ENCODE measurements at places on chromosomes 16 and 17. TPM values are rescaled to one million over a fixed set of nuclear protein-coding genes. Genes with fewer than 3 reads are reported as not detected.
A peak's percentile ranks its signal among the peaks of the same experiment; 100 is the strongest.

The ACSM2B gene
- not detected for total RNA-seq

The TEX19 gene
- not detected for total RNA-seq

The DHX38 gene
- total RNA-seq: 86.4 TPM

The CX3CL1 gene
- under 0.01 TPM for total RNA-seq

The ABCC11 gene
- under 0.01 TPM for total RNA-seq

The ITGAD gene
- not detected for total RNA-seq

The ARSG gene
- total RNA-seq: 1.1 TPM

The C1QTNF1 gene
- 0.54 TPM for total RNA-seq

The COL1A1 gene
- 0.54 TPM for total RNA-seq

The KCNH4 gene
- total RNA-seq: 0.27 TPM

The KIF18B gene
- total RNA-seq: 0.81 TPM

GRCh38 chr16:88911136-88911945 lies 44.9 kb upstream of the PABPN1L start:
- peak; percentile 31 for DNase-seq

DNA sequence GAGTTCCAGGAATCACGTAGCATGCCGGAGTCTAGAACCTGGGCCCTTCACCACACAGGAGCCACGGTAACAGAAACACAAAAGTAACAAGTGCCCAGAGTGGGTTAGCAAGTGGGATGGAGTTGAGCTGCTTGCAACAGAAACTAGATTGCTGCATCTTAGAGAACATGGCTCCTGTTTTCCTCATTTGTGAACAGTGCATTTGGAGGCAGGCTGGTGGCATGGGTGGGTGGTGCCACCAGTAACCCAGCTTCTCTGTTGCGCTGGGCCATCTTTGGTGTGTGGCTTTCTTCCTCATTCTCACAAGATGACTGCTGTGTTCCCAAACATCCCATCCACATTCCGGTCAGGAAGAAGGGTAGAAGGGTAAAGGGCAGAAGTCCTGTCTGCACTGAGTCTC lies 95.5 kb downstream of the KATNIP start:
- DNase-seq: no peak

DNA sequence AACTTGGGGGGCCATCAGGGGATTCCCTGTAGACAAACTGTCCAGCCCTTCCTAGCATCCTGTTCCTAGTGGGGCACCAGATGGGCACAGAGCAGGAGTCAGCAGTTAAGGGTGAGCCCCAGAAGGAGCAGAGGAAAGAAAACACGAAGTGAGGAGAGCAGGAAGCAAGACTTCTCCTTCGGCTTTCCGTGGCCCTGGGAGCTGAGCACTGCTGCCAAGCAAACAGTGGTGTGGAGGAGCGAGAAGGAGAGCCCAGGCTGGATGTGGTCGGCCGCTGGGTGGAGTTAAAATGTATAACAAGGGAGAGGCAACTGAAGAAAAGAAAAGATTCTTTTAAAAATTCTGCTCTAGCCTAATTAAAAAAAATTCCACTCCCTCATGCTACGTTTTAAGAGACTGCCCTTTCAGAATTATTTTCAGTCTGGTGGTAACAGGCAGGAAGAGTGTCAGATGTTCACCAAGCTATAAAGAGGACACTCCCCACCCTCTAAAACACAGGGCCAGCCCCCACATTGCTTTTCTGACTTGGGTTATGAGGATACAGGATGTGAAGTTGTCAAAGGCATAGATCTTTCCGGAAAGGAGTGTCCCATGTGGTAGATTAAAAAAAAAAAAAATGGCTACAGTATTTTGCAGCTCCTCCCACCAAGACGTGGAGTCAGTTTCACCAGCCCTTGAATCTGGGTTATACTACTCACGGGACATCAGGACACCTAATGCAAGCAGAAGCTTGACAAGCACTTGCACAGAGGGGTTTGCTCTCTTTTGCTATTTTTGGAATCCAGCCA lies 74.9 kb upstream of the ZFHX3 start:
- peak; percentile 81 for DNase-seq

- no peak for DNase-seq
Measured at GRCh38 chr17:40541060-40541872, 24.0 kb downstream of the CCR7 start.

DNA sequence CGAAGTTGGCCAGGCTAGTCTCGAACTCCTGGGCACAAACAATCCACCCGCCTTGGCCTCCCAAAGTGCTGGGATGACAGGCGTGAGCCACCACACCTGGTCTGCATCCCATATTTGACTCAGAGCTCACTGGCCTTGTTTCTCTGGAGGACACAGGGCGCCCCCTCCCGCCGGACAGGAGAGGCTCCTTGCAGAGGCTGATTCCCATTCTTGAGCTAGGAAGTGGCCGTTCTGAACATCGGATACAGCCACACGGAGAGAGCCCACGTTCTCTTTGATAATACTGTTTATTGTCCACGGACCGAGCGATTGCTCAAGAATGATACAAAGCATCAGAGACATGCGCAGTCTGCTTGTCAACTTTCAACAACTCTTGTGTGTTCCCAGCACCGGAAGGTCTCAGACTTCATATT lies 12.1 kb upstream of the USP36 start:
- no peak for DNase-seq

- no peak for DNase-seq
Measured at GRCh38 chr16:48085729-48086128, 70.1 kb downstream of the ABCC12 start.

DNA sequence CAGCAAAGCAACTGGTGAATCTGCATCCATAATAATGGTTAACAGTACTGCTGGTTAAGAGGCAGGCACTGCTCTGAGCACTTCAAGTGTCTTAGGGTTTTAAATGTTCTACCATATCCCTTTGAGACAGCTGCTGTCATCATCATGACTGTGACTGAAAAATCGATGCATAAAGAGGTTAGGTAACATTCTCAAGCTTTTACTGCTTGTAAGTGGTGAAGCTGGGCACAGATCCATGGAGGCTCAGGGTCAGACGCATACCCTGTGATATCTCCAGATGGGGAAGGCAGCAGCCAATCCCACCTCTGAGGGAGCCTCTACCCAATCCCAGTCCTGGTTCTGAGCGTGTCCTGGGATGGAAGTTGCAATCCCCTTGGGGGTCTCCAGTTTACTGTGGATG lies 57.6 kb upstream of the SOX9 start:
- DNase-seq: no peak

GRCh38 chr16:89808475-89808874 lies 8.0 kb downstream of the FANCA start:
- DNase-seq: no peak

- no peak for DNase-seq
Measured at GRCh38 chr17:80294653-80295052, 34.0 kb downstream of the RNF213 start.

DNA sequence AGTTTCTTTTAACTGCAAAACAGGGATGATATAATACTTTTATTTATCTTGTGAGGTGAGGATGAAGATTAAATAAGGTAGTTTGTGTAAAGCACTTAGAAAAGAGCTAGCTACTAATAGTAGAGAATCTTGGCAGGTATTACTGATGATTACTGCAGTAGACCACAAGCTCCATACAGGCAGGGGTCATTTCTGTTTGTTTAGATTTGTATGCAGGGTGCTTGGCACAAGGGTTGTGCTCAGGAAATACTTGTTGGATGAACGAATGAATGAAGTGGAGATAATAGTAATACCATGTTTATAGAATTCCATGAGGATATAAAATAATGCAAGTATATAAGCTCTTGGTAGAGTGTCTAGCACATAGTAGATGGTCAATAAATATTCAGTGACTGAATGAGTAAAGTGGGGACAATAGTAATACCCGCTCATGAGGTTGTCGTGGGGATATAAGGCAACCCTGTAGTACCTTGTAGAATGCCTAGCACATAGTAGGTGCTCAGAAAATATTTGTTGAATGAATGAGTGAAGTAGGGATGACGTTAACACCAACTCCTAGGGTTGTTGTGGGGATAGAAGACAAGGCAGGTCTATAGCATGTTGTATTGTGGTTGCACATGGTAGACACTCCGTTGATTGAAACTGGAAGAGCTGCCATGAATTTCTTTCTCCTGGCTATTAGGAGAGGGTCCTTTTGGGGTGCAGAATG lies 83.0 kb downstream of the ABCC1 start:
- DNase-seq: no peak

GRCh38 chr16:55144651-55145050 lies 179.4 kb upstream of the IRX6 start:
- DNase-seq: no peak

GRCh38 chr17:81332914-81333528 lies 37.9 kb upstream of the SLC38A10 start:
- DNase-seq: no peak

DNA sequence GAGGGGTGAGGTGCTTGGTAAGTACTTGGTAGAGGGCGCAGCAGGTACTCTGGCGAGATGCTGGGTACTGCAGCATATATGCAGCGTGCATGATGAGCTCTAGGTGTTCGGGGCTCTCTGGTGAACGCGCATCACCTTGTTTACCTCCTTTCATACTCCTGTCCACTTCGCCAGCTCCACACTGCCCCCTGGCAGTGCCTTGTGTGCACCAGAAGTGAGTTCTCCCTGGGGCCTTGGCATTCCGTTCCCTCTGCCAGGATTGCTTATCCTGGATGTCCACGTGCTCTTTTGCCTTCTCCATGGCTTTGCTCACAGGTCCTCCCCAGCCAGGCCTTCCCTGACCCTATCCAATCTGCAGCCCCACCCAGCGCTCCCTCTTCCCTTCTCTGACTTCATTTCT lies 154.2 kb downstream of the MRM1 start:
- DNase-seq: peak; percentile 13

GRCh38 chr16:69867784-69868560 lies 83.2 kb upstream of the CLEC18A start:
- no peak for DNase-seq

- DNase-seq: no peak
Measured at GRCh38 chr16:4687946-4688673, 5.3 kb upstream of the NUDT16L1 start.

DNA sequence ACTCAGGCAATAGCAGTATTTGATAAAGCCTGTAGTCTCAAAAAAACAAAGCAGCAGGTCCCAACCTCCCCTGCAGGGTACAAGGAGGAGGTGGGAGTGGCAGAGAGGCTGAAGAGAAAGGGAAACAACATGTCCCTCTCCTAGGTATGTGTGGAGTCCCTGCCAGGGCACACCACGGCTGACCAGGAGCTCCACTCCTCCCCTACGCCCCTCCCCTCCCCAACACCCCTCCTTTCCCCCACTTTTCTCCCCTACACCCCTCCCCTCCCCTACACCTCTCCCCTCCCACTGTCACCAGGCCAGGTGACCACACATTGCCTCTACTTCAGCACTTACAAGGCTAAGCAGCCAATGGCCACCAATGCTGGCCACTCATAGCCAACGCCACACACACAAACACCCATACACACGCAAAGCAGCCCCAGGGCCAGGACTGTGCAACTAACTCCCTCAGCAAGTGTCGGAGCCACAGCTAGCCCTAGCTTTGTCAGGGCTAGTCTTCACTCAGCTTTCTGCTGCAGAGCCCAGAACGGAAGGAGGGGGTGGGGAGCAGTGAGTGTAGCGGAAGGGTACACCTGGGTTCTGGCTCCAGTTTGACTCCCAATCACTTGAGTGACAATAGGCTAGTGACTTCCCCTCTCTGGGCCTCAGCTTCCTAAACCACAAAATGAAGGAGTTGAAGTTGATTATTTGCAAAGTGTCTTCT lies 8.2 kb downstream of the CAVIN1 start:
- DNase-seq: peak; percentile 71

GRCh38 chr16:23590181-23590580 lies 5.9 kb downstream of the NDUFAB1 start:
- no peak for DNase-seq

- DNase-seq: no peak
Measured at GRCh38 chr17:60724647-60725046, 47.0 kb downstream of the BCAS3 start.

- DNase-seq: no peak
Measured at GRCh38 chr17:79821331-79822095, 17.7 kb downstream of the CBX4 start.

- DNase-seq: no peak
Measured at GRCh38 chr16:75048054-75048453, 49.2 kb downstream of the ZNRF1 start.

DNA sequence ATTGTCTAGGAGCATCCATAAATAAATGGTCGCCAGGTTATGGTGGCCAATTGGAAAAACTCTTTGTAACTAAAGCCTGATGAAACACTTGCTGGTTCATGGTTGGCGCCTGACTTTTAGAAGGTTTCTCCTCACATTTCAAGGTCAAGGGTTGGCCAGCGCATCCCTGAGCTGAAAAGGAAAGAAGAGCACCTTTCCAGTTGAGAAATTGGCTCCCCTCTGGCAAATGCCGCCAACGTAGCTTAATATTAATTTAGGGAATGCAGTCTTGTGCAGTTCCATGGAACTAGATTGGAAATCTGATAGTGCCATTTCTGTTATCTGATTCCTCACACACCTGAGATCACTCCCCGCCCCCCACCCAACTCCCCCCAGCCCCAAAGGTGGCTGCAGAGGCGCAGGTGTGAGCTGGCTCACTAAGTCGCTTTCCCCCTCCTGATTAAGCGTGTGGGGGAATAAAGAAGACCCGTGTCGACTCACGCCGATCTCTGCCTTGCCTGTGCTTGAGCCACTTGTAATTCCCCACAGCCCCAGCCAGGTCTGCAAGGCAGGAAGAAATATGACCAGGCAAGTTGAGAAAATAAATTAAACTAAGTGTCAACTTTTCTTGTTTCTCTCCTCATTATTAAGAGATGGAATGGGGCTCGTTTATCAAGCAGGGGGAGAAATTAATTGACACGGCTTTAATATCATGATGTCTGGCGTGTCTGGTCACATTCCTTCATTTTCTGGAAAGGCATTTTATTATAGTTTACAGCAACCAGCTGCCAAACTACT lies 157.7 kb downstream of the CCDC182 start:
- no peak for DNase-seq
